ENCODE measurements at places on chromosomes 13 and 19. TPM values are rescaled to one million over a fixed set of nuclear protein-coding genes. Genes with fewer than 3 reads are reported as not detected.

GRCh38 chr13:93818345-93818744 is 591.7 kb downstream of the GPC6 start:
- no peak for DNase-seq

- DNase-seq: no peak
Measured at GRCh38 chr13:29270271-29270985, 325.1 kb downstream of the SLC7A1 start.

GRCh38 chr19:5436106-5436947 is 18.9 kb upstream of the ZNRF4 start:
- no peak for DNase-seq

APOC1 gene
- total RNA-seq: 3.3 TPM

COG3 gene
- total RNA-seq: 27.4 TPM

- DNase-seq: no peak
Measured at GRCh38 chr13:23824371-23824770, 64.8 kb downstream of the MIPEP start.

DNA sequence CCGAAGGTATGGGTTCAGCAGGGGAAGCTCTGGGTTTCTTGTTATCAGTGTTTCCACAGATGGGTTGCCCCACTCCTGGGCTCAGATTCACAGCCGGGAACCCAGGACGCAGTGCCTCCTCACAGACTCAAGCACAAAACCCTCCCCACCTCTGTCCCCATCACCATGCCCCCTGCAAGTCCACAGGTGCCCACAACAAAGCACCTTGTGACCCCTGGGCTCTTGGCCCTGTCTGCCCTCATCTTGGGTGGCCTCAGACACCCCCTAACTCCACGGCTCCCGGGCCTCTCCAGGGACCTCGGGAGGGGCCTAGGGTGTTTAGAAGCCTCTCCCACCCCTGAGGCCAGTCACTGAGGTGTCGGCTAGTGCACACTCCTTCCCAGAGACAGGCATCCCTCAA is 231.7 kb downstream of the TUBA3C start:
- DNase-seq: no peak

GRCh38 chr13:80945328-80945727 is 604.4 kb upstream of the SPRY2 start:
- DNase-seq: no peak

IGFLR1 gene
- 2.3 TPM for total RNA-seq

- DNase-seq: no peak
Measured at GRCh38 chr19:16892868-16893685, 4.3 kb downstream of the F2RL3 start.

DNA sequence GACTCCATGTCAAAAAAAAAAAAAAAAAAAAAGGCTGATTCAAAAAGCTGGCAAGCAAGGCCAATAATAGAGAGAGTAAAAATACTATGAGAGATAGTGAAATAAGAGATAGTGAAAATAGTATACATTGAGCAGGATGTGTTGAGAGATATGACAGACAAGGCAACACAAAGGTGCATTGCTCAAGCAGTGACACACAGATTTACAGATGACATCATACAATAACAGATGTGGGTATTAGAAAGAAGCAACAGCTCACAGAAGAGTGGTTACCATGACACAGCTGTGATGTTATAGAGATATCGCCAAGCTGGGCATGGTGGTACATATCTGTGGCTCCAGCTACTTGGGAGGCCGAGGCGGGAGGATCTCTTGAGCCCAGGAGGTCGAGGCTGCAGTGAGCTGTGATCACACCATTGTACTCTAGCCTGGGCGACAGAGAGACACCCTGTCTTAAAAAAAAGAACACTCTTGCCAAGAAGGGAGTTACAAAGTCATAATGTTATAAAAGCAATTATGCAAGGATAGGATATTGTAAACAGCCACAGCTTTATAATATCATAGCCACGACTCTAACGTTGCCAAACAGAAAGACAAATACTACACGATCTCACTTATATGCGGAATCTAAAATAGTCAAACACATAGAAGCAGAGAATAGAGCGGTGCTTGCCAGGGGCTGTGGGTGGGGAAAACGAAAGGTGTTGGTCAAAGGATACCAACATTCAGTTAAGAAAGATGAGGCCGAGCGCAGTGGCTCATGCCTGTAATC is 10.3 kb downstream of the TNFSF9 start:
- DNase-seq: no peak

DNA sequence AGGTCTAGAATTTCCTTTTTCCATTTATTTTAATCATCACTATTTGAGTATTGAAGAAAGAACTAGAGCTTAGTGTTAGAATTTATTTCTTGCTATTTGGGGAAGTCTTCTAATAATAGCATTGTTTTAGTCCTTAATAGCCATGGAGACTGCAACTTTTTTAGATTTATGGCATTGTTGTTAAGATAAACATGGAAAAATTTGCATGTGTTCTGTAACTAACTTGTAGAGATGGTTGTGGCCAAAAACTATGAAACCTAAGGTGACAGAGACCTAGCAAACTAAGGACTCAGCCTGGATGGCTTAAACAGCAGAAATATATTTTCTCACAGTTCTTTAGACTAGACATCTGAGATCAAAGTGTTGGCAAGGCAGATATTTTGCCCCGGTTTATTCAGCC is 246.4 kb downstream of the SPRY2 start:
- no peak for DNase-seq

DNA sequence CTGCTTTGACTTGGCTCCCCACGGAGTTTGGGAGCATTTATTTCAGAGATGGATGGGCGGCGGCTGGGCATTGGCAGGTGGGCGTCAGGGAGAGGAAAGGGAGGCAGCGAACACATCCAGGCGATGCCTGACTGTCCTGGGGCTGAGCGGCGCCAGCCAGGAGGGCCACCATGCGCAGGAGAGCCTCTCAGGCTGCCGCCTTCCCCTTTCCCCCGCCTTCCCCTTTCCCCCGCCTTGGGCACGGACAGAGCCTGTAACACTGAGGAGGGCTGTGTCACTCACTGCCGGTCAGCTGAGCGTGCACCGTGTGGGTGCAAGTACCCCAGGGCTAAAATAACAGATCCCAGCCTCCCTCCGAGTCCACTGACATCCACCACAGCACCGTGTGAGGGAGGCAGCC is 11.4 kb downstream of the MCF2L start:
- DNase-seq: no peak

TEX29 gene
- not detected for total RNA-seq

DNA sequence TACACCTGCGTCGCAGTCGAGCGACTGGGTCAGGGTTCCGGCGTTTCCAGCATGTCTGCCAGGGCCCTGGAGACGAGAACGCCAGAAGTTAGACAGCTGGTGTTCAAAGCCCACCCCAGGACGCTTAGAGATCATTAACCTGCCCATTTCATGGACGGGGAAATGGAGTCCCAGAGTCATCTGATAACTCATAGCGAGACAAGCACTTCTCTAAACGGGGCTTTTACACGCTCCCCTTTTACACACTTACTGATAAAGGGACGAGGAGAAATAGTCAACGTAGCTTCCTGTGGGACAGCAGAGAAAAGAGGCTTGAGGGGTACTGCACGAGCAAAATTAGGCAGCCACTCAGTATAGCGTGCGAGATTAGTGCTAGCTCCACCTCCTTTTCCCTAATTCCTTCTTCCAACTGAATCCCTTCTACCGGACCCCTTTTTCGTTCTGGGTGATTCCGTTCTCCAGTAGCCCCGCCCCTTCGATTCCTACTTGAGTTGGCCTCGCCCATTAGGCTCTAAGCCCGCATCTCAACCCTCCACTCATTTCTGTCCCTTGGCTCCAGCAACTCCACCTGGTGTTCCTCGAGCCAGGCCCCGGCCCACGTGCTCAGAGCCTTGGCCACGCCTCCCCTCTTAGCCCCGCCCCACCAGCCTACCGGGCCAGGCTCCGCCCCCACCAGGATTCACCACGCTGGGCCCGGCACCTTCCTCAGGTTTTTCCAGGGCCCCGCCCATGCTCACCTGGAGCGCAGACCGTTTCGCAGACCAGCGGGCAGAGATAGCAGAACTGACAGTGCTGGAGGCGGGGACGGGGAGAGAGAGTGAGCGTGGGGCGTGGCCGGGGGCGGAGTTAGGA is 3.7 kb downstream of the HRC start:
- no peak for DNase-seq

- DNase-seq: no peak
Measured at GRCh38 chr19:18904334-18905057, 8.5 kb upstream of the CERS1 start.

VSTM1 gene
- total RNA-seq: not detected

- no peak for DNase-seq
Measured at GRCh38 chr19:56126983-56127780, 6.1 kb upstream of the ZNF787 start.

ZNF726 gene
- total RNA-seq: 1.7 TPM

ZNF507 gene
- total RNA-seq: 23.8 TPM

DACH1 gene
- 0.34 TPM for total RNA-seq

DNA sequence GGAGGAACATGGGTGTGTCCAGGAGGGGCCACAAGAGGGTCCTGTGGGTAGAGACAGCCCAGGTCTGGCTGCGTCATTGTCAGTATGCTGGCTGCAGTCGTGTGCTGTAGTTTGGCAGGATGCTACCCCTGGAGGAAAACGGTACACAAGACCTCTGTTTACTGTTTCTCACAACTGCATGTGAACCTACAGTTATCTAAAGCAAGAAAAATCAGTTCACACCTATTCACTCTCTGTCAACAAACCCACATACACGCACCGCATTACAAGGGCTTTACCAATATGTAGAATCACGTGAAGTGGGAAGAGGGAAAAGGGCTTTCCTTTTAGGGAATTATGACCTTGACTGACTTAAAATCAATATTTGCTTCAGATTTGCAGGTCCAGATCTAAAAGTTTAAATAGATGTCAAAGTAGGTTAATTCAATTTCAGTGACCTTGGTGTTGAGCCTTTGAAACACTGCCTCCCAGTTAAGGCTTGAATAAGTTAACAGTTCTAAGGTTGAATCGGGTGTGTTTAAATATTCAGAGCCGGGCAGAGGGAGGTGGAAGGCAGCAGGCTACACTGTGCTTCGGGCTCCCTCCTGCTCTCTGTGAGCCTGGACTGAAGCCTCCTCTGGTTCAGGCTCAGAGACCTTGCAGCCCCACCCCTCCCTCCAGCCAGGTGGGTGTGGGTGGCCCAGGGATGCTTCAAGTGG is 17.2 kb upstream of the MCF2L start:
- no peak for DNase-seq

DNA sequence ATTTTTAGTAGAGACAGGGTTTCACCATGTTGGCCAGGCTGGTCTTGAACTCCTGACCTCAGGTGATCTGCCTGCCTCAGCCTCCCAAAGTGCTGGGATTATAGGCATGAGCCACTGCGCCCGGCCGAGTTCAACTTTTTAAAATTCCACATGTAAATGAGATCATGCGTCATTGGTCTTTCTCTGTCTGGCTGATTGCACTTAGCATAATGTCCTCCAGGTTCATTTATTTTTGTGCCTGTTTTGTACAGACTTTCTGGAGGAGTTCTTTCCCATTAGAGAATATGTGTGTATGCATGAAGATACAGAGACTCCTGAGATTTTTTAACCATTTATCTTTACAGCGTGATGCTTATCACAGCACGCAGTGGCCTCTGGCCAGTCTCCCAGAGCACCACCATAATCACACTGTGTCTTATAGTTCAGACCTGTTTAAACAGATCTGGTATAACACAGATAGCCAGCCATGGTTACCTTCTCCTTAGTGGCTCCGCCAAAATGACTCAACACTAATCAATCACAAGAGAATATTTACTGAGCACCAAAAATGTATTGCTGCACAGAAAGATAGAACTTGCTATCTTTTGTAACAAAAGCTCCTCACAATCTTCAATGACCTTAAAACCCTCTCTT is 11.4 kb upstream of the STARD13 start:
- no peak for DNase-seq

MUC16 gene
- total RNA-seq: not detected

DACT3 gene
- total RNA-seq: 11.5 TPM

- DNase-seq: no peak
Measured at GRCh38 chr19:30718014-30718413, 345.8 kb downstream of the ZNF536 start.

PNMA8B gene
- total RNA-seq: 2.5 TPM

DNA sequence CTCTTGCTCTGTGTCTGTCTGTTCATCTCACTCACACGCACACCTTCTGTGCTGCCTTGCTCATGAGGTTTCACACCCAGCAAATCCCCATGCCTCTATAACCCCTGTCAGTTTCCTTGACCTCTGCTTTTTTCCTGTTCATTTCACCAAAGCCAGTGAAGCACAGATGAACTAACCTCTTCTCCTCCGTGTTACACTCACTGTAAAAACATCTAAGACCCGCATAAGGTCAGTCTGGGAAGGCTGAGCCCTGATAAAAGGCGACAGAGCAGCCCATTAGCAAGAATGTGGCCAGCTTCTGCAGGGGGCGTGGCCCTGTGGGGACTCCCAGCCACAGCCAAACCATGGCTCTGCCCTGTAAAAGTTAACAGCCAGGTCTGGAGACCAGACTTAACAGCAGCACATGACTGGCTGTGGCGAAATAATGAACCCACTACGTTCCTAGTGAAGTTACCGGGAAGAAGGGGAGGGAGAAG is 42.8 kb upstream of the NPAS1 start:
- DNase-seq: no peak

- no peak for DNase-seq
Measured at GRCh38 chr13:106145070-106145469, 390.4 kb downstream of the EFNB2 start.

DNA sequence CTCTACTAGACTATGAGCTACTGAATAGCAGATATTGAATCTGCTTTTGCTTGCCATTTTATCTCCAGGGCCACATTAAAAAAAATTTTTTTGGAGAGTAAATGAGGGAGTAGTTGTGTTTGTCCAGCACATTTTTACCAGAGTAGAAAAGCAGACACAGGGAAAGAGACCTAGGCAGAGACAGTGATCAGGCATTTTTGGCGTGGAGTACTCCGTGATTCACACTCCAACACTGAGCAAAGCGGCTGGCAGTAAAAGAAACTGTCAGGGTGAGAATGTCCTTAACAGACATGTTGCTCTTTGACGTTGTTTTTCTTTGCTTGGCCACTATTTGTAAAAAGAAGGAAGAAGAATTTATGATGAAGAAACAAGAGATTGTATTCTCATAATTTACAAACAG is 304.0 kb downstream of the TDRD3 start:
- DNase-seq: no peak

CNN1 gene
- 9.9 TPM for total RNA-seq
